Upper lobe of right lung (tissue), 1 donor: ENCODE measurements at places on chromosomes 2 and 18. TPM values are rescaled to one million over a fixed set of nuclear protein-coding genes. Genes with fewer than 3 reads are reported as not detected.

Gene TUBA3E
- total RNA-seq = not detected

Gene TUBA4B
- total RNA-seq = not detected

Gene ST6GAL2
- 2.5 TPM for total RNA-seq

Gene SNORC
- total RNA-seq = 0.96 TPM

DNA sequence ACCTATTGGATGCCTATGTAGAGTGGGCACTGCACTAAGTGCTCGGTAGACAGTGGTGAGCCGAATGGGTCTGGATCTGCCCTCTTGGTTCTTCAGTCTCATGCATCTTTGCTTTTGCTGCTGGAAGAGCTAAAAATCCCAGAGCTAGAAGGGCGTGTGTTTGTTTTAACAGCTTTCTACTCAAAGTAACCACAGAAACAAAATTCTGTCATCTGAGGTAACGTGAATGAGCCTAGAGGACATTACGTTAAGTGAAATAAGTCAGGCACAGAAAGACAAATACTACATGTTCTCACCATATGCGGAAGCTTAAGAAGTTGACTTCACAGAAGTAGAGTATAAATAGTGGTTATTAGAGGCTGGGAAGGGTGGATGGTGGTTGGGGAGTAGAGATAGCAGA, 119.8 kb downstream of the PLB1 start:
- DNase-seq = no peak

GRCh38 chr18:71707985-71708500, 836.1 kb downstream of the CBLN2 start:
- no peak for DNase-seq

- no peak for DNase-seq
These were observed 221.1 kb upstream of the SMAD2 start for GRCh38 chr18:48151421-48152065.

DNA sequence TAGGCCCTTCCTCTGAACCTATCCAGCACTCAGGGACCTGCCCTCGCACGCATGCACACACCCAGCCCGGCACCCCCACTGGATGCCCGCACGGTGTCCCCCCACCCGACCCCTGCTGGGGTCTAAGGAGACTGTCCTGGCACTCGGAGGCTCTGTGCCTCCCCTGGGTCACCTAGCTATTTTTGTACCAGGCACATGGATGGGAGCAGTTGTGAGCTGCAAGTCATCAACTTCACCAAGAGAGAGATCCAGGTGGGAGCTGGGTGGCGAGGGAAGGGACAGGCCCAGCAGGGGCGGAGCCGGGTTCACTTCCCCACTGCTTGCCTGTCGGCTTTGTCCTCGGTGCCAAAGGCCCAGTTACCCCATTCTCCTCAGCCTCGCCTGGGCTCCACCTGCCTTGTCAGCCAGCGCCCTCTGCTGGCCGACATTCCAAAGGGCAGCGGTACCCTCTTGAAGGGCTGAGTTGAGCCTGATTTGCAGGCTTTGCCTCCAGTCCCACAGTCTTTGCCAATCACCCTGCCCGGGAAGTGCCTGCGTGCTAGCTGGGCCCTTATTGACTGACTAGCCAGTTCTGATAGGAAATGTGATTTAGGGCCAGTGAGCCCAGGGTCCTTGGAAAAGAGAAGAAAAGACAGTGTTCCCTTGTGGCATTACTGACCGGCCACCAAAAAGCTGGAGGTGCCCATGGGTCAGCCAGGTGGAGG, 5.8 kb downstream of the NT5DC4 start:
- peak; percentile 96 for DNase-seq

- DNase-seq = no peak
These were observed 37.5 kb upstream of the SMCHD1 start for GRCh38 chr18:2618009-2618408.

DNA sequence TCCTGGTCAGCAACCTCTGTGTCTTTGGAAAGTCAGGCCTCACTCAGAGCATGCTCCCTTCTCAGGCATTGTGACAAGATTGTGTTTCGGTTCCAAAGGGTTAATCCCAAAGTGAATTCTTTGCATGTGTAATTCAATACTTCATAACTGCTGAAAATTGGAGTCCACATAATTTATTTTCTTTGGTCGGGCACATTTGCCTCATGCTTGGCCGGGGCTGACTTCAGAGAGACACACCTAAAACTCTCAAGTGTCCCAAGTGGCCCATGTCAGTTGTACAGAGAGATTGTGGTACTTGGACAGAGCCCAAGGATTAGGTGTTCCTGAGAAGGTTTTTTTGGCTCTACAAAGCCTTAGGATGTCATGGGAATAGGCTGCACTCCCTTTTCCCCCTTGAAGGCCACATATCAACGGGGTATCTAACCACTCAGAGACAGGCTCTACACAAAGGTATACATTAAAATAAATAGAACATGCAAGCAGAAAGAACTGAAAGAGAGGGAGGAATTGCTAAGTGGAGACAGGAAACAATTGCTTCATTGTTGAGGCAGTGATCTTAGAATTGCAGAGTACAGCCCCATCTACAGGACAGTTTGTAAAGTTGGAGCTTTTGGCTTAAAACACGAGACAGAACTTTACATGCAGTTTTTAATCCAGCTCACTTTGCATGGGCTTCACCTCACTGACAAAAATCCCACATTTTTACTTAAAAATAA, 1232.3 kb upstream of the ZEB2 start:
- peak; percentile 57 for DNase-seq

DNA sequence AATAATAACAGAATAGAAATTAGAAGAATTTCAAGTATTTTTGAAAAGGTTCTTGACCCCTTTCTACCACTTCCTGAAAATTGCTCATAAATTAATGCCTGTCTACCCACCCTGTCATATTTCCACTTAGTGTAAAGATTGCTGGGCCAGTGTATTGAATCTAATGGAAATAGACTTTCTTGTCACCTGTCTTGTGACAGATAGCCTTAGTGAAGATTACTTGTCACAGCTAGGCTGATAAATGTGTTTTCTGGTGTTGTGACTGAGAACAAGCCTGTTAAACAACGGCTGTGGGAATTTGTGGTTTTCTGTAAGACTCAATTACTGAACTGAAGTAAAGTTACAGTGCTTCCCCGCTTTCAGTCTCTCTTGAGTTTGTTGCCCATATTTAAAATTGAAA, 37.0 kb downstream of the PIK3C3 start:
- no peak for DNase-seq
